NCI-H748 treated with DMSO at 0.1 percent for 48 hours (cell line): ENCODE measurements at places on chromosomes 1 and 21.
A peak's percentile ranks its signal among the peaks of the same experiment; 100 is the strongest.

- no peak for DNase-seq
Measured at GRCh38 chr1:100265562-100265930, 470 bp upstream of the RTCA start.

GRCh38 chr1:201653233-201653632 is 114.3 kb downstream of the NAV1 start:
- DNase-seq, result no peak

DNA sequence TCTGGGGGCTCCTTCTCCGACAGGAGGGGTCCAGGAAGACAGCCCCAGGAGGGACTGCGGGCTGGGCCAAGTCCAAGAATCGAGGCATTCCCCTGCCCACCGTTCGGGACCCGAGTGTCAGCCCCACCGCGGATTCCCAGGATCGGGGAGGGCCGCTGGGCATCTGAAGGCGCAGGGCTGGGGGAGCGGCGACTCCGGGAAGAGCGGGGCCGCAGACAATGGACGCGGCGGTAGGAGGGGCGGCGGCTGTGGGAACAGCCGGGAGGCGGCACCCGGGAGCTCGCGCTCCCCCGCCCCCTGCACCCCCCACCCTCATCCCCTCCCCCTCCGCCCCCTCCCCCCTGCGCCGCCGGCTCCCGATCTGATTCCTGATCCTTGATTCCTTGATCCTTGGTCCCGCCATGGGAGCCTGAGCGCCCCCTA is at the start of gene VANGL2:
Gene VANGL2 (plus strand): TSS at position 342 of the 423 bp plus-strand sequence. CDS start 15,274 bp downstream, outside the sequence.
- DNase-seq, result peak; percentile 25

GRCh38 chr1:53311702-53312305 is 16.1 kb downstream of the LRP8 start:
- no peak for DNase-seq

DNA sequence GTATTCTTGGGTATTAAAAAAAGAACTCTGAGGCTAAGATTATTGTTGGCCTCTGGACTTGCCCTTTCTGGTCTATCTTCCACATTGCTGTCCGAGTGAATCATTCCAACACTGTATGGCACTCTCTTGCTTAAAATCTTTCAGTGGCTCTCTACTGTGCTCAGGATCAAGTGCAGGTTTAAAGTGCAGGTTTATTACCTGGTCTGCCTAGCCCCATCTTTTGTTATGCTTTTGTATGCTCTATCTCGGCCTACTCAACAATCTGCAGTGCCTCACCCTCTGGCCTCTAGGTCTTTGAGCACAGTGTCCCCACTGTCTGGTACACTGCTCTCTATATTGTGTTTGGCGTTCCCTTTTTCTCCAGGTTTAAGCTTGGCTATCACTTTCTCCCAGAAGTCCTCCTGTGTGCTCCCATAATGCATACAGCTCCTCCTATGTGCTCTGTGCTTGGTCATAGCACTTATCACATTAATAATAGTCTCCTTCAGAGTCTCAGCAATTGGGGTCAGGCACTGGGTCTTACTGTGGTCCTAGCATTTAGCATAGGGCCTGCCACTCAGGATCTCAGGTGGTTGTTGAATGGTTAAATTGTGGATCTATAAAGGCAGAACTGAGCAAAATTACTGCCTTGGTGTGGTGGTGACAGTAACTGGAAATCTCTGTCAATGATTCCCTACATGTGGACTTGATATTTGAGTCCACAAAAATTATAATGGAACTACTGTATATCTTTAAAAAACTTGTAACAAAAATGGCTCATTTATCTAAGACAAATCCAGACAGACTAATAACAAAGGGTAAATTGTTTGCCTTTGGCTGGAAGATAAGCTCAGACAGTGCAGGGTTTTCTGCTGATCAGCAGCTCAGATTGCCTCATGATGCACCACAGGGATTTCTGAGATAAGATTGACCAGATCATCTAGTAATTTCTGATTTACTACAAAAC is 10.6 kb upstream of the LDLRAD1 start:
- no peak for DNase-seq

- DNase-seq, result no peak
Measured at GRCh38 chr1:243719476-243719875, 130.6 kb downstream of the AKT3 start.

DNA sequence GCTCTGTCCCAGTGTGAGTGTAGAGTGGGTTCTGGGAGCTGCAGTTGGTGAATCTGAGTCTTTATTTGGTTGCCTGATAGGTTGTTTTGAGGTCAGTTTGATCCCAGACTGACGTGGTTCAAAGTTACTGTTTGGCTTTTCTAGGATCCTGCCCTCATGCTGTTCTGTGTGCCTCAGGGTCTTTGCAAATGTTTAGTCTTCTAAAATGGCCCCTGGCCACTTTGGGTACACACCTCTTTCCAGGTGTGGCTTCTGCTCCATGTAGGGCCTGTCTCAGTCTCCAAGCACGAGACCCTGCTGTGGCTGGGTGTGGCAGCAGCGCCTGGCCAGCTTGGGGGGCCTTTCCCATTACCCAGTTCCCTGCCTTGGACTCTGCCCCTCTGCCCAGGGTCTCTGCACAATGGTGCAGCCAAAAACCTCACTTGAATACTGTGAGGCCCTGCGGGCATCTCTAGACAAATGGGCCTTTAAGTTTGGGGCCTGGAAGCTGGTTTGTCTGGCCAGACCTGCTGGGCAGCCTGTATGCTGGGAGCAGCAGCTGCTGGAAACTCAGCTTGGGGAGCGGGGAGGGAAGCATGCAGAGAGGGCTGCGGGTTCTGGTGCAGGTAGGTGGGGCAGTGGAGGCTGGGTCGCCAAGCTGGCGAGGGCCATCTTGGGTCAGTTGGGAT is 5.6 kb downstream of the PTPRF start:
- DNase-seq, result no peak

DNA sequence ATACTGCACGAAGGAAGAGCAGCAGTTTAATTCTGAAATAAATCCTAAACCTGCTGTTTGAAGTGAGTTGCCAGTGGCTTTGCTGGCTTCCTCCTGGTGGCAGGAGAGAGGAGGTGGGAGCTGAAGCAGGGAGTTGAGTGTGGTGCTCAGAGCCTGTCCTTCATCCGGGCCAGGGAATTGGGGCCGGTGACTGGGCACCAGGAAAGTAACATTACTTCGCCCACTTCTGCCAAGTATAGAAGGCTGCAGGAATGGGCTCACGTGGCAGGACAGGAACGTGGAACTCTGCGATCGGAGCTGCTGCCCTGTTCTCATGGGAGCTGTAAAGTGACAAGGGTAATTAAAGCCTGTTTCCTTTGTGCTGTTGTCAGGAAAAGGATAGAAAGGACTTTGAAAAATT is 8.7 kb downstream of the TOR3A start:
- no peak for DNase-seq

GRCh38 chr1:211479624-211480023 is 12.3 kb downstream of the RD3 start:
- no peak for DNase-seq

DNA sequence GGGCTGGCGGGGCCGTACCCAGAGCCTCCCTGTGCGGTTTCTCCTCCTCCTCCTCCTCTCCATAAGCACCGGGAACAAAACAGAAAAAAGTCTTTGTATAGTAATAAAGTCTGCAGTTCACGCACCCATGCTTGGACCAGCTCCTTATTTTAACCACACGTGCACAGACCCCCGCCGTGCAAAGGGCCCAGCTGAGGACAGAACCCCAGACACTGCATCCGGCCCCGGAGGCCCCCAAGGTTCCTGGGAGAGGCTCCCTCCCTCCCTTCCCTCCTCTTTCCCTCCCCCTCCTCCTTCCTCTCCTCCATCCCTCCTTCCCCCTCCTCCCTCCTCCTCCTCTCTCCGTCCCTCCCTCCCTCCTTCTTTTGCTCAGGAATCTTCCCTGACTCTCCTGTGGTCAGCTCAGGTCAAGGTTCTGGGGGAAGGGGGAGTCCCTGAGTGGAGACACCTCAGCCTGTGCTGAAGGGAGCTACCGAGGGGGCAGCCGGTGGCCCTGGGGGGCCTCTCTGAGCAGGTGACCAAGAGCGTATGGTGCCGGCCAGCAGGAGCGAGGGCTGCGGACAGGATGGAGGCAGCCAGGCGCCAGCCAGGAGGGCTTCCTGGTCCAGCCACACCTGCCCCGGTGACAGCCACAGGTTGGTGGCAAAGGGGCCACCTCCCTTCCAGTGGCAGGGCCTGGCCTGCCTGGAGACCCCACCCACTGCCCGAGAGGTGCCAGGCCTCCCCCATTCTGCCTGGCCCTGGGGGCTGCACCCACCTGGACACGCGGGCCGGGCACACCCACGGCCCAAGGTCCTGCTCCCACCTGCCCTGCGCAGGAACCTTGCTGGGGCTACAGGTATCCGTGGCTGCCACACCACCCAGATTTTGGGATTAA is 3.2 kb upstream of the TTLL10 start:
- no peak for DNase-seq

- DNase-seq, result no peak
Measured at GRCh38 chr1:63954187-63954586, 180.4 kb downstream of the ROR1 start.

GRCh38 chr1:24564695-24565094 is 8.8 kb downstream of the NCMAP start:
- no peak for DNase-seq

DNA sequence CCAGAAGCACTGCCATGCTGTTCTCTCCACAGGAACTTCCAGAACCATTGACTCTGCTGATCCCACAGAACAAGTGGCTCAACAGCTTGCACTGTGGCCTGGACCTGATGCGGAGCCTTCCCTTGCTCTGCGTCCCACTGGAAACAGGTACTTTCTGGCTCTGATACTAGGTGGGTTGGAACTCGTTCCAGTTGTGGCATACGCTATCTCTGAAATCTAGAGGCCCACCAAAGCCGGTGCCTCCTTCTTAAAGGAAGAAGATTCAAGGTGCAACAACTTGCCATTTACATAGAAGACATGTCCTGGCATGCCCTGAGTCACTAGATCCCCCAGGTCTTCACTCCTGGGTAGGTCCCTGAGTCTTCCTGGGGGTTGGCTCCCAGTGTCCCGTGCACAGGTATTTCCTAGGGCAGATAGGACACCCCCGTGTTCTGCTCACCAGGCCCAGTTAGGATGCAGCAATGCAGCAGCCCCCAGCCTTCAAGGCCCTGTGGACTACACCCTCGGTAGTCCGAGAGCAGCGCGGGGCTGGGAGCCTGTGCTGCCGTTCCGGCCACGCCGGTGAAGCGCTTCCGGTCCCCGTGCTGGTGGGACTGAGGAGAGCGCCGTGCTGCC is 10.8 kb upstream of the PCBP3 start:
- DNase-seq, result no peak

- DNase-seq, result no peak
Measured at GRCh38 chr21:33127868-33128242, 57.9 kb downstream of the OLIG1 start.

GRCh38 chr1:243950166-243950565 is 100.1 kb upstream of the AKT3 start:
- DNase-seq, result no peak

- DNase-seq, result no peak
Measured at GRCh38 chr21:44012474-44013379, 618 bp downstream of the TRAPPC10 start.

- no peak for DNase-seq
Measured at GRCh38 chr21:43958364-43959158, 53.5 kb upstream of the TRAPPC10 start.

- DNase-seq, result no peak
Measured at GRCh38 chr1:9835758-9836631, 12.2 kb upstream of the CLSTN1 start.

DNA sequence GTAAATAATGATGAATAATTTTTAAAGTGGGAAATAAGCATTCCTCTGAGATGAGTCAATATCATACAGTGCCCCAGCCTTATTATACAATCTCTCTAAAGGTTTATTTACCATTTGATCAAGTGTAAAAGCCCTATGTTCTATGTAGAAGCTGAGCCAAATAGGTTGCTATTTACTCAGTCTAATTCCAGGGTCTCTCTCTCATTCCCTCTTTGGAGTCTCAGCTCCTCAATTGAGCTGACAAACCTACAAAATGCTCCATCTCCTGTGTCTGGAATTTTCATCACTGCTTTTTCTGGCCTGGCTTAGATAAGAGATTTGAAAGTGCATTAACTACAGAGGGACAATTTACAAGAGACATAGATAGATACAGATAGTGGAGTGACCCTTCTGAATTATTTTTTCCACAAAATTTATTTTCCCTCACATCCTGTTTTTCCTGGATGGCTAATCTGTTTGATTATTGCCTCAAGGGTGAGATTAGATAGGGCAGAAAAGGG is 24.8 kb upstream of the USH2A start:
- DNase-seq, result no peak

DNA sequence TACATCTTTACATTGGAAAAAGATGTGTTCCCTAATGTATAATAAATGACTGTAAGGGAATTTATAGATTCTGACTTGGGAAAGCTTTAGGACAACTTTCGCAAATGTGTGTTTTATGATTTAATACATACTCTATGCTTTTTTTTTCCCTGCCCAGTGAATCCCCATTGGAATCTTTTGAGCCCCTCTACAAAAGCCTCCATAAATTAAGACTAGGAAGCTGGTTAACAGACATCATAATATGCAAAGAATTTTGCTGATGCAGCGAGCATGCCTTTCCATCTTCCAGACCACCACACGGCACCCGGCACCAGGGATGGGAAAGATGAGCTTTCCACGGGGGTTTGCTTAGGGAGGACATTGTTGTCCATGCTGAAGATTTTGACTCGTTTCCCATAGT is 156.1 kb upstream of the IVNS1ABP start:
- no peak for DNase-seq

DNA sequence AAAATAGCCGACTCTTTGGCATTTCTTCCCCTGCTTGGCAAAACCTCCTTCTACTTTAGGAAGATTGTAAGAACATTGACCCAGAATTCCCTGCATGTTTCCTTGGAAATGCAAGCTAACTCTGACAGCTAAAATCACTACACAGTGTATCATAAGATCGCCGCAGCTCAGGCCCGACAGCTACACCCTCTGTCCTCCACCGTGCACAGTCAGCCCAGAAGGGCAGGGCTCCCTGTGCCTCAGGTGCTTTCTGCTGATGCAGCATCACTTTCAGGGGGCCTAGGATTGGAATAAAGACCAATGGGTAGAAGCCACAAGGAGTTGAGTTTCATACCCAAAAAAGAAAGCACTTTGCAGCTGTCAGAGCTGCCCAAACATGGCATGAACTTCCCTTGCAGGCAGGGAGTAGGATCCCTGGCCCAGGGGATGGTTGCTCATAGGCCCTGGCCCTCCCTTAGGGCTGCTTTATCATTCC is 145.3 kb downstream of the SEC16B start:
- no peak for DNase-seq

DNA sequence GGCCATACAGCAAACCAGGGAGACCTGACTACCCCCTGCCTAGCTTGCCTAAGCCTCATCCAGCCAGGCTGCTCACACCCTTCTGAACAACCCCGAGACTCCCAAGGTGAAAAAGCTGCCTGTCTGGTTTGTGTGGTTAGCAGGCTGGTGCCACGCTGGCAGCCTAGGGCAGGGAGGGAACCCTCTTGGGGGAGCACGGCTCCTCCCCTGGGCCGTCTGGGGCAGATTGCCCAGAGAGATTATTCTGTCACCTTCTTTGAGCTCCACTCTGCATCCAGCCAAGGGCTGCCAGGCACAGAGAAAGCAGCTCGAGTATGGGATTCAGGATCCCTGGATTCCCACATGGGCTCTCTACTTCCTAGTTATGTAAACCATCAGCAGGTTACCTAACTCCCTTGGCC is 27.5 kb upstream of the TCEA3 start:
- no peak for DNase-seq

DNA sequence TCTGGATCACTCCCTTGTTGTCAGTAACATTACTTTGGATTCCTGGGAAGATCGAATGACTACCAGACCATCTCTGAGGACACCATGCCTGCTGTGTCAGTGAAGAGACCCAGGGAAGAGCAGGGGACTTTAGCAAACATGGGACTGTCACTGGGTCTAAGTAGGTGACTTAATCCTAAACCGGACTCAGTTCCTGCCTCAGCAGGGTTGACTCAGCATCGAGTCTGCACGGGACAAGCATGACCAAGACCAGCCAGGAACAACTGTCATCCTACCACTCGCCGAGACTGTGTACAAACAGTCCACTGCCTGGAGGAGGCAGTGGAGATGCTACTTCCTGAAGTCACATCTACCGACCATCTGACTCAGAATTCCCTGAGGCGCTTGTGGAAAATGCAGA is 53.2 kb upstream of the RAB4A start:
- DNase-seq, result no peak
